ENCODE measurements at places on chromosomes 1 and 21.

GRCh38 chr1:59378621-59379370 is 81.9 kb downstream of the FGGY start:
- DNase-seq, result no peak

DNA sequence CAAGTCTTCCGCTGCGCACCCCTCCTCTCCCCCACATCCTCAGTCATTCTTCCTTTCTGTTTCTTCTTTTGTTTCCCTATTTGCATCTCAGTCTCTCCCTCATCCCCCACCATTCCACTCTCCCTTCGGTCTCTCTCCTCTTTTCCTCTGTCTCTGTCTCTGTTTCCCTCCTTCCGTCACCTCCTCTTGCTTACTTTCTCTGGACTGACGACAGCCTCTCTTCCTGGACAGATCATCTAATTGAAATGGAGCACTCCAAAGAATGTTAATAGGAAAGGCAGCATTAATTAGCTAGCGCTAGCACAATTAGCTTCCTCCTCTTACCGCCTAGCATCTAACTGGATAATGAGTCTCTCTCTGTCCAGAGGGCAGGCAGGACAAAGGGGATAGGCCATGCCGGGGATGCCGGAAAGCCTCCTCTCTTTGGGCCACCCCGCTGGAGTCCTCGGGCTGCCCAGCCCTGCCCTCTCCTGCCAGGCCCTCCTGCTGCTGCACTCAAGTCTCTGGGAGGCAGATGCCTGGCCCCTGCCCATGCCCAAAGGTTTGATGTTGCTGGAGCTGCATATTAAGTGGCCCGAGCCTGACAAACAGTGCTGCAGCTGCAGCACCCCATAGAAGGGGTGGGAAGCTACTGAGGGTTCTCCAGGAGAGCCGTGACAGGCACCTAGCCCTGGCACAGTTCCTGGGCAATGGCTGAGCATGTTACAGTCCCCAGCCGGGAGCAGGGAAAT is 20.8 kb downstream of the DISP3 start:
- DNase-seq, result no peak

GRCh38 chr1:32946413-32946812 is 18.2 kb downstream of the RNF19B start:
- DNase-seq, result no peak

- no peak for DNase-seq
Observed at GRCh38 chr1:184930645-184931044, 43.7 kb downstream of the NIBAN1 start.

DNA sequence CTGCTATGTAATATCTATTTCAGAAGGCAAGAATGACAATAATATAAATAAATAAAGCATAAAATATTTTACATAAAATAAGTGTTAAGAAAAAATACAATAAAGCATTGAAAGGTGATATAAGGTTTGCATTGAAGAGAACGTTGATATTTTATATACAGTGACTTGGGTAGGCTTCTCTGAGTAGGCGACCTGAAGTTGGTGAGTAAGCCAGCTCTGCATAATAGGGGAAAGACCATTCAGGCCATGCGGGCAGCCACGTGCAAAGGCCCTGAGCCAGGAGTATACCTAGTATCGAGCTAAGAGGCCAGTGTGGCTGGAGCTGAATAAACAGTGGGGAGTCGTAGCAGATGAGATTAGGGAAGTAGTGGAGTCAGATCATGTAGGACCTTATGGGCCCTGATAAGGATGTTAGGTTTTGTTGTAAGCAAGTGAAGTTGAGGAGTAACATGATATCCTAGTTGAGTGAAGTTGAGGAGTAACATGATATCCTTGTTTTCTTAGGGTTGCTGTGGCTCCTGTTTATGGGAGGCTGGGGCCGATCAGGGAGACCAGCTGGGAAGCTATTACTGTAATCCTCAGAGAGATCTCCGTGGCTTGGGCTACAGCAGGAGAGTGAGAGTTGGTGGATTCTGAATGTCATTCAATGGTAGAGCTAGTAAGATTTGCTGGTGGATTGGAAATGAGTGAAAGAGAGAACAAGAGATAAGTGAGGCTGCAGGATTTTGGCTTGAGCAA is 22.0 kb downstream of the KCNK1 start:
- DNase-seq, result peak; percentile 93

- DNase-seq, result no peak
Observed at GRCh38 chr1:67332653-67333529, 25.2 kb downstream of the IL12RB2 start.

DNA sequence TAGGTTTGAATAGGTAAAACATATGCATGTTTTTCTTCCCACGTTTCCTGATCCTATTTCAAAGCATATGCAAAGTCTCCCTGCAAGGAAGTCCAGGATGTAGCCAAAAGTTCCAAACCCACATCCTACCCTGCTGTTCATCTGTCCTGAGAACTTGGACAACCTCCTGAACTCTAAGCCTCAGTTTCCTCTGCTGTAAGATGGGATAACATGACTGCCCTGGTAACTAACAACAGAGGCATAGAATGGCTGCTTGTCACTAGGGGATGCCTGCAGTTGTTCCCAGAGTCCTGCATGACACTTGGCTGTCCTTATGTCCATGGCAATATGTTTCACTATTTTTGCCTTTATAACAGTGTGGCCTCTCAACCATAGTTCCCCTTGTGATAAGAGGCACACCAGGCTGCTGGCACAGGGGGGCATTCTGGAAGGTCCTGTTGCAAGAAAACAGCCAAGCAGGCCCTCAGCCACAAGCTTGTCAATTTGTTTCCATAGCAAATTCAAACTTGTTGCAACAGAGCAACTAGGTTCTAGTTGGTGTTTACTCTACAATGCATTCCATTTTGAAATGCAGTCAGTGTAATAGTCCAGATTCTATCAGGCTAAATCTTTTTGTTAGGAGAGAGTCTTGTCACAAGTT is 1.5 kb upstream of the HDGF start:
- no peak for DNase-seq

DNA sequence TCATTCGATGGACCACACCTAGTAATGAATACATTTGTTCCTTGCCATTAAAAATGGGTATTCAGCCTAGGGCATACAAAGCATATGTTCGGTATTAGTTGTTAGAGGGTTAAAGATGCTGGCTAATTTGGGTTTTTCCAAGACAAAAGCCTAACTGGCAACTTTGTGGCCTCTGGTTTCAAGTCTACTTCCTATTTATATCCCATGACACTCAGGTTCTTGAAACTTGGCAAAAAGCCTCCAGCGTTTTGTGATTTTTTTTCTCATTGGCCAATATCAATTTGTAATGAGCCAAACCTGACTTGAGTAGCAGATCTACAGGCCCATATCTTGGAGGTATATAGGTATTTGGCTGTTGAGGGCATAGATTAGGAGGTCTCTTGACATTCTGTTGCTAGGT is 75.3 kb downstream of the C1orf21 start:
- no peak for DNase-seq

All from NCI-H2171 (cell line).